Activated CD4-positive, alpha-beta memory T cell treated with anti-CD3 and anti-CD28 coated beads for 36 hours (primary cell): ENCODE measurements at places on chromosomes 5 and 9. TPM values are rescaled to one million over a fixed set of nuclear protein-coding genes. Genes with fewer than 3 reads are reported as not detected.
A peak's percentile ranks its signal among the peaks of the same experiment; 100 is the strongest.

DNA sequence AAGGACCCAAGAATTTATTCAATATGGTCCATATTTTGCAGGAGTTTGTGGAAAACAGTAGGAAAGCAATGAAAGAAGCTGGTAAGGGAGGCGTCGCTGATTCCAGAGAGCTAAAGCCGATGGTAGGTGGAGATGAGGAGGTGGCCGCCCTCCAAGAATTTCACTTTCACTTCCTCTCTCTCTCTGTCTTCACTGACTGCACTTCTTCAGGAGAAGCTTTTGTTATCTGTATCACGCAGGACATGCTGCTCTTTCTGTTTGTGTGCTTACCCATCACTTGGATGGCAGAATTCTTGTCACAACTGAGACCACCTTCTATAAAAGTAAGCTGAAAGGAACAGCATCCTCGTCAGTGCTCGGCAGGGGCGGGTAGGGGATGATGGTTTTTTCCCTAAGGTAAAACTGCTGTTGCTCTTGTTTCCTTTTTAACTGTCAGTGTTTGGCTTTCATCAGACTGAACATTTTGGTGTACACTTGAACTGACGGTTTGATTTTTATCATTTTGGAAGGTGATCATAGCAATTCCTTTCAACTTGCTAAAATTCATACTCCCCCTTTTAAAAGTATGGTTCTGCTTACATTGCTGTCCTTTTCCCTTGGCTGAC lies 62.4 kb upstream of the FSD1L start:
- H3K36me3 ChIP-seq: peaks cover 3% of the 10 kb centered on the region
- H3K27ac ChIP-seq: no peak overlapping the region
- H3K4me1 ChIP-seq: peaks cover 13% of the 10 kb centered on the region
- peak; percentile 40 for DNase-seq
- H3K27me3 ChIP-seq: peaks cover 1% of the 10 kb centered on the region

DNA sequence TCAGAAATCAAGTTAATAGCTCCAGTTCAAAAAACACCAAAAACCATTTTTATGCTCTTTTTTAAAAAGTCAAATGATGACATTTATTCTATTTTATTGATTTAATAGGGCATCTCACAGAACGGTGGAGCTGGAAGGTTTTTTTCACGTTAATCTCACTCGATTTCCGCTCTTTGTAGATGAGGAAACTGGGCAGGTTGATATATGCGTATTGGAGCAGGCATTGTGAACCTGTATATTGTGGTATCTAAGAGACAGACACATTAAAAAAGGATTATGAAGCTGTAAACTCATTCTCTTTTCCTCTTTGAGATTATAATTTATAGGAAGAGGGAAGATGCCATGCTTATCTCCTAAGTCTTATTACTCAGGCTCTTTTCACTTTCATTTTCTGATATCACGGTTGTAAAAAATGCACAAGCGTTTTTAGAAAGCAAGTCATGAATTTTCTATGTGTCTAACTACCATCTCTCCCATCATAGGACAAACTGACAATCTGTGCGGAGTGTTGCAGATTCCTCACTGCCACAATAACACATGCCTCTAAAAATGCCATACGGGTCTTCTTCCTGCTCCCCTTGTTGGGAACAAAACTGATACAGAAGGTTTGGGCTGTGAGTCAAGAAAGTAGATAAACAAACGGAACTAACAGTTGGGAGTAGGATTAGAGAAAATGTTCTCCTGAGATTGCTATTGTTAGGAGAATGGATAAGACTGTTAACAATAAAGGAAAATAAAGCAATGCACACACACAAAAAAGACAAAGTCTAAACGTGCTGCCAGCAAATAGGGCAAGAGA lies 1997.7 kb downstream of the MAT2B start:
- H3K36me3 ChIP-seq: no peaks in the 10 kb centered on the region
- no peak overlapping the region for H3K27ac ChIP-seq
- no peaks in the 10 kb centered on the region for H3K27me3 ChIP-seq
- DNase-seq: no peak
- no peak overlapping the region for H3K4me3 ChIP-seq

- no peaks in the 10 kb centered on the region for H3K36me3 ChIP-seq
- H3K27ac ChIP-seq: no peak overlapping the region
- no peaks in the 10 kb centered on the region for H3K4me1 ChIP-seq
- no peak overlapping the region for H3K4me3 ChIP-seq
Measured at GRCh38 chr5:128674837-128675446, 136.9 kb upstream of the FBN2 start.

GRCh38 chr9:7192266-7192665 lies 434.5 kb downstream of the KDM4C start:
- DNase-seq: no peak
- H3K36me3 ChIP-seq: peaks cover 11% of the 10 kb centered on the region
- H3K27ac ChIP-seq: no peak overlapping the region
- no peak overlapping the region for H3K4me3 ChIP-seq
- no peaks in the 10 kb centered on the region for H3K27me3 ChIP-seq
- no peaks in the 10 kb centered on the region for H3K4me1 ChIP-seq

GRCh38 chr5:111855356-111855755 lies 98.4 kb upstream of the NREP start:
- H3K27ac ChIP-seq: no peak overlapping the region
- H3K27me3 ChIP-seq: no peaks in the 10 kb centered on the region
- H3K4me3 ChIP-seq: no peak overlapping the region
- H3K36me3 ChIP-seq: no peaks in the 10 kb centered on the region
- no peaks in the 10 kb centered on the region for H3K4me1 ChIP-seq
- DNase-seq: no peak

GRCh38 chr9:113155911-113156588 lies 5.2 kb downstream of the SLC31A2 start:
- H3K4me3 ChIP-seq: peak overlapping the region; percentile 2
- H3K4me1 ChIP-seq: peaks cover 38% of the 10 kb centered on the region
- peaks cover 9% of the 10 kb centered on the region for H3K36me3 ChIP-seq

DNA sequence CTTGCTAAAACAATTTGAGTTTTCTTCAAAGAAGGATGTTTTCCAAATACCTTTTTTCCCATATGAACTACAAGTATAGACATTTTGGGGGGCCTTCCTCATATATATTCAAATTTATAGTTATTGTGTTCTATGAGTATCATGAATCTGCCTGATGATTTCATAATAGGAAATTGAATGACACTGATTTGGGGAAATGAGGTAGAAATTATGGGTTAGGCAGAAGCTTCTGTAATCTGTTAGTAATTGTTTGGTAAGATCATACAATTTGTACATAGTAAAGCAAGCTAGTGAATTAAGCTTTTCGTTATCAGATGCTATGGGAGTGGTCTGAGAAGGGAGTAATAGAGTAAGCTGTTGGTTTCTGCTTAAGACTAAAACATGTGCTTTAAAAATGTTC lies 98.0 kb downstream of the TRIO start:
- H3K4me3 ChIP-seq: no peak overlapping the region
- H3K4me1 ChIP-seq: no peaks in the 10 kb centered on the region
- no peak for DNase-seq
- no peaks in the 10 kb centered on the region for H3K36me3 ChIP-seq

Gene PCDHGA12
- not detected for total RNA-seq

Gene ZNF483
- total RNA-seq: 2.9 TPM

Gene NTRK2
- 0.45 TPM for total RNA-seq

Gene SLC1A1
- not detected for total RNA-seq

Gene SPINK6
- total RNA-seq: not detected

Gene PGGT1B
- total RNA-seq: 38.7 TPM

Gene PDE6A
- total RNA-seq: not detected

Gene STING1
- total RNA-seq: 339 TPM

Gene ANKRD33B
- total RNA-seq: 10.0 TPM

Gene BARX1
- total RNA-seq: 0.44 TPM
